ENCODE measurements at places on chromosomes 5 and 9.

- DNase-seq = no peak
Measured at GRCh38 chr9:97808972-97809371, 44.1 kb upstream of the FOXE1 start.

GRCh38 chr9:32716955-32717543 is 66.3 kb upstream of the TMEM215 start:
- DNase-seq = no peak

DNA sequence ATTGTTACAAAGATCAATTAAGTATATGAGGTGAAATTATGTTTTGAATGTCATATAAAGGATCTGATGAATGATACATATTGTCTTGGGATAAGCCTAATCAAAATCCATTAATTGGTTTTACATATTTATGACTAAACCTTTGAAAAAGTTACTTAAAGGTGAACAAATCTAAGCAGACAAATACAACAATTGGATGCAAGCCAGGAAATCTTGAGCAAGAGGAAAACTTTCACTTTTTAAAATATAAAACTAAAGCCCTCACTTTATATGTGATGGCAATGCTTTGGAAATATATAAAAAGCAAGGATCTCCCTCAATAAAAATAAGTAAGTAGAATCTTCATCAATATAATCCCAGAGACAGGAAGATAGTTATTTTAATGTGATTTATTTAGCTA is 80.1 kb downstream of the EDIL3 start:
- no peak for DNase-seq

DNA sequence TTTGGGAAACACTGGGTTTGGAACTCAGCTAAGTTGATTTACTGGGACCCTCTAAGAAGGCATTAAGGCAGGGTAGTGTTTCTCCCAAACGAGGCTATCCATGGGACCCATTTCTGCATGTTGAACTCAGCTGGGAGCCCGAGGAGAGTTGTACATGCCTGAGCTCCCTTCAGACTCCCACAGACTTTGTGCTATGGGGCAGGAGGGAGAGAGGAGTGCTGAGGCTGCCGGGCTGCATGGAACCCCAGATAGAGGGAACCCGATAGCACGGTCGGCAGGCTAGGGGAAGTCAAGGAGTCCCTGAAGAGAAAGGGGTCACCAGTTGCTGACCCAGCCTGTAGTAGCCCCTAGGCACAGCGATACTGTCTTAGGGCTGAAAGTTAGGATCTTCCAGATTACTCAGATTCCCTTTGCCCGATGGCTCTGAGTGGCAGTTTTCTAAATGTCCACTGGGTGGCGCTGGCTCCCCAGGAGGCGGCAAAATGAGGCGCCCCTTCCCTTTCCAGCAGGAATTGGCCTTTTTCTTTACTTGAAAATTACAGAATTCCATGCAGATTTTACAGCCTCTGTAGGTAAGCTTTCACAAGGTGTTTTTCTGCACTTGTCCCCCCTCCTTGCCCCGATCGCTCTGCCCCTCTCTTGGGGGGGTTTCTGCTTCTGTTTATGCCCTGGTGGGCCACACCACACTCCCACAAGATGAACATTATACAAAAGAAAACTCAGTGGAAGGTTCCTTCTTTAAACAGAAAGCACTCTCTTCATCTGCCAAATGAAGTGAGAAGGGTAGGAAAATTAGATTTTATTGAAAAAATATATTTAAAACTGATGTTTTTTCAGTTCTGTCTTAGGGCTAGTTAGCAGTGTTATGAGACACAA is 17.8 kb downstream of the NANS start:
- no peak for DNase-seq

- DNase-seq = no peak
Measured at GRCh38 chr5:79508354-79508753, 5.6 kb downstream of the HOMER1 start.

DNA sequence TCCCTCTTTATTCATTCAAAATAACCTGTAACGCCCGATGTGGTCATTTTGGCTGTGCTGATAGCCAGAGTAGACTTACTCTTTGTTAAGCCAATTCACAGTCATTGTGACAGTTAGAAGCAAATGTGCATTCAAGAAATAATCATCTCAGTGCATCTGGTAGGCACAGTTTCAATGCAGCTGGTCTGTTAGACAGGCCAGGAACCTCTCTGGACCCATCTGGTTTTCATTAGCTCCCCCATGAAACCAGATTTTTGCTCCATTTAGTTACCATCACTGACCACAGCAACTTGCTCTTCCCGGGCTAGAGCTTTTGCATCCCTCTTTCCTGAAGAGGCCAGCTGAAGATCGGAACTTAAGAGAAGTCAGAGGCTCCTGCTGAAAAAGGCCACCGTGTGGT is 284.2 kb downstream of the NSG2 start:
- peak; percentile 67 for DNase-seq

DNA sequence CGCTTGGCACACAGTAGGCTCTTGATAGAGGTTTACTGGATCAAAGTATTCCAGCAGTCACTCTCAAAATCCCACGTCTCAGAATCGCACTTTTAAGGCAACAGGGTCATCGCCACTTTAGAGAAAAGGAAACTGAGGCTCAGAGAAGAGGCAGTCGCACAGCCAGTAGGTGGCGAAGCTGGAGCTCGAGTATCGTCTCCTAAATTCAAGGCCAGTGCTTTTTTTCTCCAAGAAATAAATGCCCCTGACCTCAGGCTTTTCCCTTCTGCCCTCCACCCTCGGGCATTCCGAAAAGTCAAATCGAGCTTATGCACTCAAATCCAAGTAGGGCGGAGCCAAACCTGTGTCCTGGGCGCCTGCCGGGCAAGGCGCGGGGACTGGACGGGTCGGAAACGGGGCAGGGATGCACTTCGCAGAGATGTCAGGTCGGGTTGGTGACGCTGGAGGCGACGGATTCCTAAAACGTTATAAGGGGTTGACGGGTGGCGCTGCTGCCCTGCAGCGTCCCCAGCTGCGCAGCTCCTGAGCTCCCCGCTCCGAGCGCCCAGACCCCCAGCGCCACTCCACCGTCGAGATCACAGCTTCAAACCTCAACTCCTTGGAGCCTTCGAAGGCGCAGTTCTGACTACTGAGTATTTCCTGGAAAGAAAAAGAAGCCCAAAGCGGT is 4.7 kb upstream of the FOXB2 start:
- no peak for DNase-seq

GRCh38 chr5:164422400-164422799 is 917.0 kb downstream of the MAT2B start:
- no peak for DNase-seq

DNA sequence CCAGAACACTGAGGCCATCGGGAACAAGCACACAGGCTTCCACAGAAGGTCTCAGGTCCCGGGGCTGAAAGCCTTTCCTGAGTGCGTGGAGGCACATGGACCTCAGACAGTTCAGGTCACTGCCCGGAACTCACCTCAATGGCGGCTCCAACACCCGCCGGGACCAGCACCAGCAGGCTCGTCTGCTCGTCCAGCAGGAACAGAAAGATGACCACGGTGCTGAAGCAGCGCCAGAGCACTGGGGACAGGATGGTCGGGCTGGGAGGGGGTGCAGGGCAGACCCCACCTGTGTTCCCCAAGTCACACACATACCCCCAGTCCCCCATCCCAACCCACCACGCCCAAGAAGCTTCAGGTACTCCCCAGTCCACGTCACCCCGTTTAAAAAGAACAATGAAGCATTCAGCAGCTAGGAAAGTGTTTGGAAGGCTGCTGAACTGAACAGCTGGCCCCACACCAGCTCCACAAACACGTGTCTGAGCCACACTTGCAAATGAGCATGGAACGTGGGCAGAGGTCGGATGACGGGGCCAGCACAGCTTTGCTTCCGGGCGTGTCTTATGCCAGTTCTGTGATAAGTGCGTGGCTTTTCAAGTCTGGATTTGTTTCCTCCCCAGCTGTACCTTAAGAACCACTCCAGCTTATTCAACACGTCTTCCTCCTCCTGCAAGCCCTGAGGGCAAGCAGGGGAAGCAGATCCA is 14.6 kb downstream of the CLPTM1L start:
- no peak for DNase-seq

GRCh38 chr5:175582697-175583096 is 75.2 kb upstream of the HRH2 start:
- no peak for DNase-seq

DNA sequence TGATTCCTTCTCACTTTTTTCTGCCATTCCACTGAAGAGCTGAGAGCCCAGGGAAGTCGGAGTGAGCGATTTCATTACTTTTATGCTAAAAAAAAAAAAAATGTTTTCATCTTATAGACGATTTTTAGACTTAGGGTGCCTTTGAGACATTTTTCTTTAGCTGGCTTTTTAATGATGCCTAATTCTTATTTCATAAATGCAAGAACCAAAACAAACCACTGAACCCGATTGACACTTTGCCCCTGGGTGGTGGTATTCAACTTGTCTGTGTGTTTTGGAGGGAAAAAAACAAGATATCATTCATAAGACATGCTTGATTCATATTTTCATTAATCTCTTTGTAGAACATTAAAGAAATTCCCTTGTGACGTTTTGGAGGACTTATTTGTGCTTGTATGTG is 2.4 kb downstream of the TLE4 start:
- no peak for DNase-seq

DNA sequence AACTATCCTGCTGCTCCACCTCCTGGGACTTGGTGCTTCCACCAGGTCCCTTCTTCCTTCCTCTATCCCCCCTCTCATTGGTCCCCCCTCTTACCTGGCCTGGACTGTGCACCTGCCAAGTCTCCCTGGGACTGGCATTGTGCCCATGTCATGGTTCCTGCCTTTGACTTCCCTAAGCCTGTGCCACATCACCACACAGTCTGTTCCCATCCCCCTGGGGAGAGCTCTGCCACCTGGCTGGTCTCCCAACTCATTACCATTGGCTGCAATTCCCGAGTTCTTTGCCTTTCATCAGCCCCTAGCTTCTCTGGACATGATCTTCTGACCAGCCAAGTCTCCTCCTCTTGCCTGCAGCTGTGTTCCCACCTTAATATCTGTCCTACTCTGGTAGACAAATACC is 180.3 kb downstream of the SREK1 start:
- no peak for DNase-seq

GRCh38 chr5:39273314-39273954 is 54.1 kb upstream of the FYB1 start:
- no peak for DNase-seq

DNA sequence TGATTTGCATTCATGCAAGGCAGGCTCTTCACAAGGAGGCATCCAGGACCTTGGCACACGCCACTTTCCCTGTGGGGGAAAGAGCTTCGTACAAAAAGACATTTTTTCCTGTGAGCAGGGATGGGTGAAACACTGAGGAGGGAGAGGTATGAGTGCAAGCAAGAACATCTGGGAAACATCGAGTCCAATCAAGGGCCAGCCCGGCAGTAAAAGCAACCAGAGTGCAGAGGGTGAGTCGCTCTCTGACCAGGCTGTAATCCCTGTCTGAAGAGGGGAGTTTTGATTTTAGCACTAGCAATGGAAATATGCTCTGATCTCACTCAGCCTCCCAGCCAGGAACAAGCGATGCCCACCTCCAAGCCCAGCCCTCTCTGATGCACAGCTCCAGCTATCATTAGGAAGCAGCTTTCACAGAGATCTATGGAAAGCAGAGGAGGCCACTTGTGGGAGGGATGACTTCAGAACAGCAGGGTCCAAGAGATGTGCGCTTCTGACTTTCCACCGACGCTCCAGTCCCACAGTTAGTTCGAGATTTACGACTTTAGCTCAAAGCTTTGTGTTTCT is 211.0 kb upstream of the ADAMTS16 start:
- no peak for DNase-seq

GRCh38 chr9:135920256-135920930 is 13.0 kb upstream of the CAMSAP1 start:
- no peak for DNase-seq

DNA sequence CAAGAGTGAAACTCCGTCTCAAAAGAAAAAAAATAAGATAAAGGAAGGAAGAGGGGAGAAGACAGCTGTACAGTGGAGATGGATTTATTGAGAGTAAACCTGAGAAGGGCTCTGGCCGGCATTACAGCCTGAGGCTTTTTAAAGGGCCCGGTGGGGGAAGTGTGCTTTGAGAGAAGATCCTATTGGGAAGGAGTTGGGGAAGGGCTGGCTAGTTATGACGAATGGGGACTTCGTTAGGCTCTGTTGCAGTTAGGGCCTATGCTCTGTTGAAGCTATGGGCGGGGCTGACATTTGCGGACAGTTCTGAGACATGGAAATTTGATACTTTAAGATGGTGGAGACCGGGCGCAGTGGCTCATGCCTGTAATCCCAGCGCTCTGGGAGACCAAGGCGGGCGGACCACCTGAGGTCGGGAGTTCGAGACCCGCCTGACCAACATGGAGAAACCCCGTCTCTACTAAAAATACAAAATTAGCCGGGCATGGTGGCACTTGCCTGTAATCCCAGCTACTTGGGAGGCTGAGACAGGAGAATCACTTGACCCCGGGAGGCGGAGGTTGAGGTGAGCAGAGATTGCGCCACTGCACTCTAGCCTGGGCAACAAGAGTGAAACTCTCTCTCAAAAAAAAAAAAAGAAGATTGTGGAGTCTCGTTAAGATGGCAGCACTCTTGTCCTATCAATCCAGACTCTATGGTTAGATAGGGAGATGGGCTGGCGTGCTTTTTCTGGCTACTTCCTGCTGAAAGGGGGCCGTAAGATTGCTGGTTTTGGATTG is 33.2 kb downstream of the C9orf50 start:
- DNase-seq = no peak

DNA sequence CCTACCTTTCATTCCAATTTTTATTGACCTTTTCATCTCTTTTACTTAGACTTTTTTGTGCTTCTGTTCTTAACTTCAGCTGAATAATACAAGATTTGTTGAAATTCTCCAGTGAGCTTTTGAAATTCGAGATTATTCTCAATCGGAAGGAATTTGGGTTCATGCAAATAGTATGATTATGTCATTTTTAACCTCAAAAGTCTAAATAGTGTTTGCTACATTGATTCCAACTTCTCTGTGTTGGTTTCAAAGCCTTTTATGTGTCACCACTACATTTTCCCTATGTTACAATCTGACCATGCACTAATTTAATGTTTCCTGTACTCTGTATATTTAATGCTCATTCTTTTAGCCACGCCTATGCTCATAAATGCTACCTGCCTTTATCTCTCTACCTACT is 44.1 kb downstream of the VPS13A start:
- no peak for DNase-seq

GRCh38 chr5:166551384-166551783 is 1740.1 kb upstream of the WWC1 start:
- no peak for DNase-seq

GRCh38 chr9:96782235-96782634 is 4.3 kb upstream of the ZNF510 start:
- no peak for DNase-seq

- DNase-seq = no peak
Measured at GRCh38 chr9:125803526-125803925, 56.4 kb downstream of the PBX3 start.

DNA sequence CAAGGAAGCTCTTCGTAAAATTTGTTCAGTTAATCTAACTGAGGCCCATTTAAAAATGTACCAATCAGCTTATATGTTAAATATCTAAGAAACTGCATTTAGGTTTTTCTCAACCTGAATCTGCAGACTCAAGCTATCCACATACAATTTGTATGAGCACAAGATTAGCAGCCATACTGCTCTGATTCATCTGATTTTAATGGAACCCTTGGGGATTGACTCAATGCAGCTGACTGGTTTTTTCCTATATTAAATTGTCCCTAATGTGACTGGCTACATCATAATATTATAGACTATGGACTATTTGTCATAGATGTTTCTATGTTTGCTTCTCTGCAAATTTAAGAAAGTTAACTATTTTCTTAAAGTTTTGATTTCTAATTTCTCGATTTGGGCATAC is 451.0 kb upstream of the TUSC1 start:
- DNase-seq = peak; percentile 5

GRCh38 chr5:148816357-148816756 is 10.1 kb upstream of the ADRB2 start:
- DNase-seq = no peak
